Stimulated activated CD8-positive, alpha-beta memory T cell treated with anti-CD3 and anti-CD28 coated beads, Interleukin-7, amount 100 ng/mL, for 4 hours (primary cell): ENCODE measurements at places on chromosomes 5 and 9.

- DNase-seq: no peak
These were observed 36.4 kb downstream of the ZNF366 start for GRCh38 chr5:72470826-72471225.

- DNase-seq: no peak
These were observed at the start of gene SLC27A6 for GRCh38 chr5:128965011-128965637. TSS of gene SLC27A6 (plus strand) at chr5:128965488. CDS start at chr5:128966138, 650 bp downstream.

DNA sequence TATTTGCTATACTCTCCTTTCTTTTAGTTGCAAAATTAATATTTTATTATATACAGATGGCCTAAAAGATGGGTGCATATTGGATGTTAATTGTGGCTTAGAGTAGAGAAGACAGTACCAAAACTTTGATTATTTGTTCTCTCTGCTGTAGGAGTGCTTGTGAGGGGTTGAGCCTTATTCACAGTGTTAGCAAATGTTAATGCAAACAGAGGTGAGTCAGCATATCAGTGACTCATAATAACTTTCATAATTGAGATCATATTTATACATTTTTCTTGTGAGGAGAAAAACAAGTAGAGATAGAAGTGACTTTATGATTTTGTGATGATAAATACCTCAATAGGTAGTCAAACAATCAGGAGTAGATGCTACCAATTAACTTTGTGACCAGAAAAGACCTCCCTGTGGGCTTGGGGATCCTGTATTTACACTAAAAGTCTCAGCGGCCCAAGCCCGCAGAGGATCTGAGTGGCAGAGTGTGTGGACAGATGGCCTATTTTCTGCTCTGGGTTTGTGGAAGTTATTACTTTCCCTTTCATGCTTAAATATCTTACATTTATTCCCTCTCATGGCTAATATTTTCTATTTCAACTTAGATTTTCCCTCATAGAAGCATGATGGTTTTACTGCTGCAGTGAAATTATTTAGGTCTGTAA, 226.5 kb downstream of the TAF11L14 start:
- DNase-seq: no peak

GRCh38 chr9:85014292-85014691, 344.8 kb downstream of the NTRK2 start:
- DNase-seq: no peak

GRCh38 chr9:127734247-127734746, 797 bp downstream of the TOR2A start:
- DNase-seq: no peak

DNA sequence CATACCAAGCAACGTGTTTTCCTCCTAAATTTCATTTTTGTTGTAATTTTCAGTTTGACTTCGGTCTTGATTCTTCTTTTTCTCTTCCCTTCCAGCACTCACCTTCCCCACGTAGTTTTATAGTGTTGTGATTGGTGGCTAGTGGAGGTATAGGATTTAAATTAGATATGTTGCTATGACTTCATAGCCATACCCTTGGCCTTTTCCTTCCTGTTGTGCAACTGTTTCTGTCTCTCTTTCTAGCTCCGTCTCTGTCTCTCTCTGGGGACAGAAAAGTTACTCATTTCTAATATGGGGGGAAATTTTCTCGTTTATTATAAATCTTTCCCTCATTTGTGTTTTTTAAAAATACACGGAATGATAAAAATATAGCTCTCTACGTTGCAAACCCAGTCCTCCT, 20.6 kb upstream of the C5orf24 start:
- DNase-seq: no peak

DNA sequence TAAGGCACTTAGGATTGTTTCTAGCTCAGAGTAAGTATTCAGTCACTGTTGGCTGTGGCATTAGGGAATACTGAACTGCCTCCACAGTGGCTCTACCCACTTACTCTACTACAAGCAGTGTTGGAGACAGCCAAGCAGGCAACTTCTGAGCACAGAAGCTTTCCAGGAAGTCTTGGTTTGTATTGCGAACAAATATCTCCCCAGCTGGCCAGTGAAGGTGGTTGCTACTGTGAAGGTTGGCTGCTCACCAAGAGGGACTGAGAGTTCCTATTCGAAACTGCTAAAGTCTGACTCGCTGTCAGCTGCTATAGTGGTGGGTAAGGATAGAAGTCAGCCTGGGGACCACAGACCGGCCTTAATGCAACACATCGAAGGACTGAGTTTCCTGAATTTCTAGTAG, 319.1 kb downstream of the KIF4B start:
- DNase-seq: no peak

DNA sequence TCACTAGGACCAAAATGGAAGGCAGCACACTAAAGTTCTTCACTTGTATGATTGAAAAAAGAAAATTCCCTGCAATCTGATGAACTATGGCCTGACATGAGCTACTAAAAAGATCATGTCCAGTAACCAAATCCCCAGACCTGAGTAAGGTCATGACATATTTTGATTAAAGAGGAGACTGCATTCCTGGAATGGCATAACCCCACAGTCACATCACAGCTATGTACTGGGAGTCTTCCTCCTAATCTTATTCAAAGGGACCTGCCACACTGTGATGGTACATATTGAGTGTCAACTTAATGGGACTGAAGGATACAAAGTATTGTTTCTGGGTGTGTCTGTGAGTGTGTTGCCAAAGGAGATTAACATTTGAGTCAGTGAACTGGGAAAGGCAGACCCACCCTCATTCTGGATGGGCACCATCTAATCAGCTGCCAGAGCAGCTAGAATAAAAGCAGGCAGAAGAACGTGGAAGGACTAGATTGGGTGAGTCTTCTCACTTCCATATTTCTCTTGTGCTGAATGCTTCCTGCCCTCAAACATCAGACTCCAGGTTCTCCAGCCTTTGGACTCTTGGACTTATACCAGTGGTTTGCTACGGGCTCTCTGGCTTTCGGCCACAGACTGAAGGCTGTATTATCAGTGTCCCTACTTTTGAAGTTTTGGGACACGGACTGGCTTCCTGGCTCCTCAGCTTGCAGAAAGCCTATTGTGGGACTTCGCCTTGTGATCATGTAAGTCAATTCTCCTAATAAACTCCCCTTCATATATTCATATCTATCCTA, 345.0 kb downstream of the TMEM38B start:
- DNase-seq: no peak

DNA sequence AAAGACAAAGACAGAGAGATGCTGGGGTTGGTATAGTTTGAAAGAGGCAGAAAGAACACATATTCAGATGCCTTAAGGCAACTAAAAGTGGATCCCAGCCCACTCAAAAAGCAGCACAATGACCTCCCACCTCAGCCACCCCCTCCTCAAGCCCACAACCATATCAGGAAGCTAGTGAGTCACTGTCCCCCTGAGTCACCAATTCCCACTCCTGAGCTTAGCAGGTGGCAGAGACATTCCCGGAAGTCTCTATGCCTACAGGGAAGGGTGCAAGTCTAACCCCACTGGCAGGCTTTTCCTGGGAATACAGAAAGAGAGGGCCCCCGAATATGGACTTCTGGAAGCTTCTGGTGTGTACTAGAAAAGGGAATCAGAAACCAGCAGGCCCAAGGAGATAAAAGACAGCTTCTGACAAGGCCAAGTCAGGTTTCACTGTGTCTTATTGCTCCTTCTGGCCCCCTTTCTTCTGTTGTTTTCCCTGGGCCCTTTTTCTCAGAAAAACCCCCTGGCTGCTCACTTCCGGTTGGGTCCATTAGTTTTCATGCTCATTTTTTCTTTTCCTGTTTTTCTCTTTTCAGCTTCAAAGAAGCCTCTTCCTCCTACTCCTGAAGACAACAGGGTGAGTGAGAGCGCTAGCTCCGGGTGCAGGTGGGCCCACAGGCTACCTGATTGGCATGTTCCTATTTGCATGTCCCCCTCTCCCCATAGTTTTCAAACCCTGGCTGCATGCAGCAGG, 36.8 kb downstream of the ITK start:
- DNase-seq: peak; percentile 74

GRCh38 chr5:112960863-112961504, 15.6 kb upstream of the DCP2 start:
- no peak for DNase-seq

DNA sequence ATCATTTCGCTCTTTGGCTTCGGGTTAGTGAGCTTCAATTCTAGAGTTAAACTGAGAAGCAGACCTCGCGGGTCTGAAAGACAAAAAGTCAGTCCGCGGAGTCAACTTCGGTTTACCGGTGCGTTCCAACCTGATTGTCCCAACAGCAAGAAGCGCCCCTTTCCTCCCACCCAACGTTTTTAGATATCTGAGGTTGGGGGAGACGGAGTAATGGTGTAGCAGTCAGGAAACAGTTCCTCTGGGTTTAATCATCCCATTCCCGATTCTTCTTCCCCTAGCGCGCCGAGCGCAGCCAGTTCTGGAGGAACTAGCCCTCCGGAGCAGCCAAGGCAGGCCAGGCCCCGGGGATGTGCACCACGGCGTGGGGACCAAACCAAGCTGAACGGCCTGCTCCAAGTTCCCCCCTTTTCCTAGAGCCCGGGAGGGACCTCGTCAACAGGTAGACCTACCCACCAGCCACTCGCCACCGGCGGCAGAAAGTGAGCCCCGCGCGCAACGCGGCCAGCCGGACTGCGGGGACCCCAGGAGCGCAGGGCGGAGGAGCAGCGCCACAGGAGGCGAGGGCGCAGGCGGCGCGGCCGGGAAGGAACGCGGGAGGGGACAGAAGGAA, 622 bp upstream of the ISL1 start:
- no peak for DNase-seq

DNA sequence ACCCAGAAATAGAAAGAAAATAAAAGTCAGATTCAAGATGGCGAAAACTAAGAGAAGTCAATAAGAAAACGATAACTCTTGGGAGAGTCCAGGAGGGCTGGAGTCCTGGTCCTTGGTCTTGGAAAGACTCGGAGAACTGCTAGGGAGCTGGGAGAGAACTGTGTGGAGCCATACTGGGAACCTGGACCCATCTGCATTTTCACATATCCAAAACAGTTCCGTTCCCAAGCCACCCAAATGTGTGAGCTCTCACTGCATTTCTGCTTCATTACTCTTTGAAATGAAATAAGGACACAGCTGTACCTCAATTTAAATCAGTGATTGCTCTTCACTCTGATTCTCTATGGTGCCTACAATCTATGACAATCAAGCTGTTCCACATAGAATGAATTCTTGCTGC, 68.1 kb upstream of the CER1 start:
- DNase-seq: no peak

GRCh38 chr5:135487839-135488514, 35.8 kb upstream of the TIFAB start:
- DNase-seq: no peak

DNA sequence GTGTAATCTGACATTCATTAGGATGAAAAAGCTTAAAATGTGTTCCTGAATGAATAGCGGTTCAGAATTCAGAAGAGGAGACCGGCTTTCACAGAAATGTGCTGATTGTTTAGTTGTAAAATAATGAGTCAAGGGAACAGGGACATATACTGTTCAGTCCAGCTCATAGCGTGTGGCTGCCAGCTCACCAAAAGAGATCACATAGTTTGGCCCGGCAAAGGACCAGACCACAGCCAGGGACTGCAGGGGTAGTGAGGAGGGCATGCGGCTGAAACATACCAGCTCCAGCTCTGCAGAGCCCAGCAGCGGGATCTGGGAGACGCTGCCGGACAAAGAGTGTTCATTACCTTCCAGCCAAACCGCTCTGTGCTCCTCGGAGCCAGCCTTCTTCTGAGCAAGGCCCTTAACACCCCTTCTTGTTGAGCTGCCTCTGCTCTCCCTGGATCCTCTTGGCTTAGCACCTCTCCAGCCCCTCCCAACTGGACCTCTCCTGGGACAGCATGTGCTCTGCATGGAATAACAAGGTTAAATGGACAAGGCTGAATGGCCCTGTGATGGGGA, 116.8 kb upstream of the CNTLN start:
- no peak for DNase-seq

- no peak for DNase-seq
These were observed 78.1 kb downstream of the HSPA4 start for GRCh38 chr5:133129950-133130349.

DNA sequence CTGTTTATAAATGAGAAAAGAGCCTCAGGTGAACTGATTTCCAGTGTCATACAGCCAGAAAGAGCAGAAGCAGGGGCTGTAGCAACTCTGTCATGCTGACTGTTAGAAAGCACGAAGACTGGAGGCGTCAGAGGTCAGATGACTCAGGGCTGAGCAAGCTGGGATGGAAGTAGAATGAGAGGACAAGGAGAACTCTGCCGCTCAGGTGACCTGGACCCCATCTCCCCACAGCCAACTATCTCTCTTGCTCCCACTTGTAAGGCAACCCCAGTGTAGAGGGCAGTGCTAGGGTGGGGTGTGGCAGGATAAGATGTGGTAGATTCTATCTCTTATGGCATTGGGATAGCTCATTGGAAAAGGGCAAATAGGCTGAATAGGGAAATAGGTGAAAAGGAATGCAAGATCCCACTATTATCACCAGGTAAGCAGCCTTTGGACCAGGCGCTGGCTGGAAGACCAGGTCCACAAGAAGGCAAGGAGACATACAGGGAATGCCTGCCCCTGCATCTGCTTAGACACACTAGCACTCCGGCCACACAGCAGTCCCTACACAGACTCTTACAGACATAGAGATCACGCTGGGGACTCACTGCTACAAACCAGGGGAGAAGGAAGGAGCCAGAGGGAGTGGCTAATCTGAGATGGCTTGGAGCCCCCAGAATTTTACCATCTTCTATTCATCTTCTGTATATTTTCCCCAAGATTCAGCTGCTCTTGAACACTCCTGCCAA, 21.2 kb upstream of the LOX start:
- no peak for DNase-seq

DNA sequence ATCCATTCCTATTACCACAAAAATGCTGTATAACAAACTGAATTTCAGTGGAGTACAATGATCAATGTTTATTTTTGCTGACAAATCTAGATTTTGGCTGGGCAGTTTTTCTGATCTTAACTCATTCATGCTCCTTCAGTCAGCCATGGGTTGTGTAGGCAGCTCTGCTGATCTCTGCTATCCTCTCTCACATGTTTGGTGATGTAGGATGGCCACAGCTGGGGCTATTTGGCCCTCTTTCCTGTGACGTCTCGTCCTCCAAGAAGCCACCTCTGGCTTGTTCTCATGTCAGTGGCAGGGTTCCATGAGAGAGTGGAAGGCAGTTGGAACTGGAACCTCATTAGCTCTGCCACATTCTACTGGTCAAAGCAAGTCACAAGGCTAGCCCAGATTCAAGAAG, 8.9 kb downstream of the NLN start:
- no peak for DNase-seq

- DNase-seq: no peak
These were observed 36.0 kb downstream of the DENND1A start for GRCh38 chr9:123893831-123894460.

- DNase-seq: no peak
These were observed 1.5 kb upstream of the STC2 start for GRCh38 chr5:173329491-173330337.

DNA sequence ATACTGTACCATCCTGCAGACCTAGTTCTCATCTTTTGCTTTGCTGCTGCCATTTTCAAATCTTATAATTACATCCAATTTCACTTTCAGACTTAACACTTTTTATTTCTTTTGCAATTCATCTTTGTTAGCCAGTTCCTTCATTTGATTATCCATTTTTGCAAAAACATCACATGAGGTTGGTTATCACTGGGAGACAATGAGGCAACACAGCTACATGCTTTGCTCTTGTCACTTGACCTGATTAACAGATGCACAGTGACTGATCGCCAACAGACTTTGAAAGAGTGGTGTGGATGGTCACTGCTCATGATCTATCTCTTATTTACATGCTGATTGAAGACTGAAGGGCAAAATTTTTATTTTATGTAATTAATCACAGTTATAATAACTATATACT, 17.0 kb upstream of the RNF20 start:
- DNase-seq: no peak
